Head of caudate nucleus (tissue), 42 donors: ENCODE measurements at places on chromosomes 5 and 9.

GRCh38 chr9:2849941-2850340 is 6.0 kb upstream of the PUM3 start:
- no peak for DNase-seq

DNA sequence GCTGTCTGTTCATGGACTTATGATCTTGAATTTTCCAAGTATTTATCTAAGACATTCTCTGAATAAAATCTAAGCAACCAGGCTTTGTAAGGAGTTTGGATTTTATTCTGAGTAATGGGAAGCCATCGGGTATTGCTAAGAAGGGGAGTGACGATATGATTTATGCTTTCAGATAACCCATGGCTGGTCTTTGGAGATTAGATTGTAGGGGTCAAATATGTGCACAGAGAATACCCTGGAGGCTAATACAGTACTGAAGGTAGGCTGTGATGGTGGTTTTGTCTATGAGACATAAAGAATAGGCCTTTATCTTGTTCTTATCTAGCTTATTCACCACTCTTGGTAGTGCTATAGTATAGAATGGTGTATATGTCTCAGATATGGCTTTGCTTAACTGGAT is 60.0 kb upstream of the C5orf46 start:
- no peak for DNase-seq

DNA sequence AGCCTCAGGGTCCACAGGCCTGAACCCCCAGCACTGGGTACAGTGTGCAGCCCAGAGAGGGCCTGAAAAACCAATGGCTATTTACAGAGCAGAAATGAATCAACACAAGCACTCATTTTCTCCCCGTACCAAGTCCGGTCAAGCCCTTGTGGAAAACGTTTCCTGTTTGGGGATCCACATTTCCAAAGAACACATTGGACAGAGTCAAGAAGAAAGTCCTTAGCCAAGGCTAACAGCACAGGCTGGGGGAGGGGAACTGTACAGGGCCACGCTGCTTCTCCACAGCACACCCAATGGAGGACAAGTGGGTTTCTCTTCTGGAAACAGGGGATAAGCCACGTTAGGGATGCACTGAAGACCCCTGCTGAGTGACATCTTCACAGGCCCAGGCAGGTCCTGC is 62.3 kb downstream of the NSUN2 start:
- DNase-seq: no peak

DNA sequence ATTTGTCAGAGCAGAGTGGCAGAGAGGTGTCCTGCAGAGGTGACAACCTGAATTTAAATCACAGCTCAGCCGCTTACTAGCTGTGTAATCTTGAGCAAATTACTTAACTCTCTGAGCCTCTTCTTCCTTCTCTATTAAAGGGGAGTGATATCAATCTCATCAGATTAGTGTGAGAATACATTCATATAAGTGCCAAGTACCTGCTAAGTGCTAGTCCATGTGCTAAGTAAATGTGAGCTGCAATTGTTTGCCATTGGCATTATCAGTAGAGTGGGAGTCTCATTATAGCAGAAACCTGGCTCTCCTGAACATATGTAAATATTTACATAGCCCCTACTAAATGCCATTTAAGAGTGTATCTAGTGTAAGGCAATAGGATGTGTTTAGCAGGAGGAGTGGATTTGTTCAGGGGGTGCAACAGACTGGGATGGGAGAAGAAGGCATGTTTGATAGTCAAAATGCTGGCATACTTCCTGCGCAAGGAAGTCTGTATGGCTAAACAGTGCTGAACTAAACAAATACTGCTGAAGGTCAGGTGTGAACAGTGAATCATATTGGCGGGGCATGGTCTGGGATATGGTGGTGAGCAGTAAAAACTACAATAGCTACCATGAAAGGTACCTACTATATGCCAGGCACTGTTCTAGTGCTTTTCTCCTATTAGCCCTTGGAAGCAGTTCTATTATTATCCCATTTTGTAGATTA is 74.5 kb downstream of the F2RL2 start:
- no peak for DNase-seq

DNA sequence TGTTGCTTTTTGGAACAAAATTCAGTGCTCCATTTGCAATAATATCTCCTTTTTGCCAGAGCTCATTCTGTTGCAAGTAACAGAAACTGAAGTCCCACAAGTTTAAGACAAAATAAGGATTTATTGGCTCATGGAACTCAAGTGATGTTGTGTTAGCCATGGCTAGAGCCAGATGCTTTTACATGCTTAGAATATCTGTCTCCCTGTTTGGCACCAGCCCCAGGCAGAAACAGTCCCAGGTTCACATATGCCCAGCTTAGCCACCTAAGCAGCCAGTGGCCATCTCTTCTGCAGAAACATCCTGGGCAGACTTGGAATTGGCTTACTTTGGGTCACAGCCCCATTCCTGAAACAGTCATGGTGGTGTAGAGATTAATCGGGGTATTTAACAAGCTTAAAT is 540.9 kb upstream of the SGCD start:
- DNase-seq: no peak

DNA sequence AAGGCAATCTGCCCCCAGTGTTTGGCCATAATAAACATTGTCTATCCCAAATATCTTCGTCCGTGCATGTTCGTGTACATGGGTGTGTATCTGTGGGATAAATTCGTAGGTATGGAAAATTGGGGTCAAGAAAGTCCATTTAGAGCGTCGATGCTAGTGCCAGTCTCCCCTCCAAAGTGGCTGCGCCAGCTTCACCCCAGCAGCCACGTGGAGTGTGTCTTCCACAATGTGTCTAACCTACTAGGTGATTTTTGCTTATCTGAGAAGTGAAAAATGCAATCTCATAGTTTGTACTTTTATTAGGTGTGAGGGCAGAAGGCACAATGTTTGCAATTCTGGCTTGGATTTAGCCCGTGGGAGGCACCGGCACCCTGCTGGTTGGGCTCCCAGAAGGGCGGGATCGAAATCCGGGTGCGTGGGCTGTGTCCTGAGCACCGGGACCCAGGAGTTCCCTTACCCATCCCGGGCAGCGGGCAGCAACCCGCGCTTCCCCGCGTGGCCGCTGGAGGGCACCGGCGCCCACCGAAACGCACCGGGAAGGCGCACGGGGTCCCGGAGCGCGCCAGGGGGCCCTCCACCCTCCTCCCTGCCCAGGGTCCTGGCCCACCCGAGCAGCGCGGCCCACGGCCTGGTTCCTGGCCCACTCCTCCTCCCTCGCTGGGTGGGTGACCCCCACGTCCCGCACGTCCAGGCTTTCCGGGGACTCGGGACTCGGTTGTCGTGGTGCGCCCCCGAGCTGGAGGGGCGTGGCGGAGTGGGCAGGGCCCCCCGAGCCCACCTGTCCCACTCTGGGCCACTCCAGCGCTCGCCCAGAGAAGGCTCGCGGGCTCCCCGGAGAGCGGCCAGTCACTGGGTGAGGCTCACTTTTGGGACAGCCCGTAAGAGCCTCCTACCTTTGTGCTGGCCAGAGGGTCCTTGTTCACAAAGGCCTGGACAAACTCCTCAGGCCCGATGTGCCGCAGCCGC is 55.4 kb upstream of the RNF130 start:
- DNase-seq: no peak

DNA sequence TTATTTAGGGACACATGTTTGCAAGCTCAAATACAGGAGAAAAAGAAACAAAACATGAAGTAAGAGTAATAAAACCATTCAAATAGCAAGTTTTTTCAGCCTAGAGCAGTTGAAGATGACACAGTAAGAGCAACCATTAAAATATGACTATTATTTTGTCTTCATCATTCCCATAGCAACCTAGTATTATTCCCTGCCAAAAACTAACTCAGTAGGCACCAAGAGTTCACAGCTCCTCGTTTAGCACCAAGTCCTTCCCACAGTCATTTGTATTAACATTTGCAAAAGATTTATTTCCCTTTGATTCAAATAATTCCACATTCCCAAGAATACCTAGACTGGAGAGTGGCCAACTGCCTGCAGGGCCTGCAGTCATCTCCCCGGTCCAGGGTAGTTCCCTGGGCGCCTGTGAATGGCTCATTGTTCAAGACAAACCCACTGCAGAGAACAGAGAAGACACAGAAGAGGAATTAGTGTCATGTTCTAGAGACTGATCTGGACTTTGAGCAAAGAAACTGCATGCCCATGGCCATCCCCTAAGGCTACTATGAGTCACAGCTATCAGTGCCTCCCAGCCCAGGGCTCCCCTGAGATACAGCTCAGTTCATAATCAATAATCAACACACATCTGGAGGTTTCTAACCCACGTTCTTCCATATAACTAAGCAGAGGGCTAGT is 139.1 kb upstream of the MAP3K1 start:
- DNase-seq: no peak

- DNase-seq: no peak
Measured at GRCh38 chr5:109614981-109615380, 74.7 kb upstream of the MAN2A1 start.

- DNase-seq: no peak
Measured at GRCh38 chr5:174680901-174681565, 43.3 kb upstream of the MSX2 start.

DNA sequence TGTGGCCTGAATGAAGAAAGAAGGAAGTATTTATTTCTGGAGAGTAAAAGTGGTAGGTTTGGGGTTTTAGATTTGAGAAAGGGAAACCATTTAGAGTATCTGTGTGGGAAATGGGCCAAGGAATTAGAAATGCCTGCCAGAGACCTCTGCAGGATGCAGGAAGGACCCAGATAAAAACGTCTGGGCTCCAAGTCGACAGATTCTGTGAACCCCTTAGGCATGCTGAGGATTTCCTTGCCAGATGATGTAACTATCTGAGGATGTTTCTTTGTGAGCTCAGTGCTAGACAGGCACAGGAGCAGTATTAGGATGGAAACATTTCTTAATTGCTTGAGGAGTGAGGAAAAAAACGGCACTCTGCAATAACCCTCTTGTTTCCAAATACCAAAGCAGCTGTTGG is 251.8 kb upstream of the DMRT1 start:
- no peak for DNase-seq

DNA sequence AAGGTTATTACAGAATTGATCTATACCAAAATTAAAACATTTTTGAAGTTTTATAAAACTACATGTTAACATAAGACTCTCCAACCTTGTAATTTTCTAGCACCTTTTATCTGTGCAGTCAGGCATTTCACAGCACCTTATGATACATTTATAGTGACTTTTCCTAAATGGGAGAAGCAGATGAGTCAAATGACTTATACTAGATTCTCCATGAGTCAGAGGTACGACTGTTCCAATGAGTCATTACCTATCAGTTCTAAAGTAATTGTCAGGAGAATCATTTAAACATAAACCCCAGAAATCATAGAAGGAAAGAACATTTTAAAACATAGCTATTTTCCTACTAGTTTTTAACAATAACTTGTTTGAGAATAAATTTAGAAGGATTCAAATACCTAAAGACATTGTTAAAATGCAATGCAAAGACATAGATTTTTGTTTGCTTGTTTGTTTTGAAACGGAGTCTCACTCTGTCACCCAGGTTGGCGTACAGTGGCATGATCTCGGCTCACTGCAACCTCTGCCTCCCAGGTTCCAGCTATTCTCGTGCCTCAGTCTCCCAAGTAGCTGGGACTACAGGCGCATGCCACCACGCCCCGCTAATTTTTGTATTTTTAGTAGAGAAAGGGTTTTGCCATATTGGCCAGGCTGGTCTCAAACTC is 34.7 kb upstream of the DMXL1 start:
- no peak for DNase-seq
